ENCODE measurements at places on chromosomes 5 and 9. TPM values are rescaled to one million over a fixed set of nuclear protein-coding genes. Genes with fewer than 3 reads are reported as not detected.

The CEP78 gene
- total RNA-seq, result 54.3 TPM

The TBC1D9B gene
- 46.4 TPM for total RNA-seq

The FOXD4L5 gene
- total RNA-seq, result 0.05 TPM

The HCN1 gene
- total RNA-seq, result 0.26 TPM

The CSF2 gene
- total RNA-seq, result not detected

The BTNL3 gene
- total RNA-seq, result not detected

The FCN1 gene
- total RNA-seq, result 1.9 TPM

The ADAMTSL2 gene
- 2.2 TPM for total RNA-seq
